Fibroblast of pulmonary artery (primary cell): ENCODE measurements at places on chromosomes 4 and X.

GRCh38 chr4:61336488-61336887, 136.4 kb downstream of the ADGRL3 start:
- no peak for DNase-seq

GRCh38 chrX:85922821-85923220, 124.5 kb downstream of the CHM start:
- DNase-seq = peak; percentile 53

DNA sequence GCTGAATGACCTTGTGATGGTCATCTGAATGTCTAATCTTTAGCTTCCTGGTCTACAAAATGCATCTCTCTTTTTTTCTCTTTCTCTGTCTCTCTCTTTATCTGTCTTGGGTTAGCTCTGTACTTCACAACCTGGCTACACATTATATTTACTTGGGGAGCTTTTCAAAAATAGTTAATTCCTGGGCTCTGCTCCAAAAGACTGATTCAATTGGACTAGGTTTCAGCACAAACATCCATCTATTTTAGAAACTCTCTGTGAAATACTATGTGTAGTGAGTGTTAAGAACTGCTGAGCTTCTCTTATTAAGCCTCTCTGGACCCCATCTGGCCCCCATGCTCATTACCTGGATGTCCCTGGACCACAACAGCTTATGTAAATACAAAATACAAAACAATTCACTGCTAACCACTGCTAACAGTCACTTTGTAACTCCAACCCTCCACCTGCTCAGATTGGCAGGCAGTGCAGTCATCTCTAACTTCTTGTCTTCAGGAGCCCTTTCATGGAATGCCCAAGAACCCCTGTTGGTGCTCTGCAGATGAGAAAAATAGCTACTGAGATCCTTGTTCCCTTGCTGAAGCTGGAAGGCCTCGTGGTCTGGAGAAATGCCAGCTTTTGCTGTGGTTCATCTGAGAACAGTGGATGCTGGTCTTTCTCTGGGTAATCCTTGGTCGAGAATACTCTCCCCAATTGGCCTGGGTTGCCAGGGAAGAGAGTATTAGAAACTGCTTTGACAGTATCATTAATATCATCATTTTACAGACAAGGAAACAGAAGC, 14.8 kb upstream of the BOD1L1 start:
- peak; percentile 52 for DNase-seq

GRCh38 chr4:65538571-65538970, 131.7 kb downstream of the EPHA5 start:
- DNase-seq = peak; percentile 72

- DNase-seq = peak; percentile 48
Observed at GRCh38 chr4:56804551-56804950, 16.9 kb downstream of the SPINK2 start.
